Ovary (tissue), 10 donors: ENCODE measurements at places on chromosomes 2 and 18. TPM values are rescaled to one million over a fixed set of nuclear protein-coding genes. Genes with fewer than 3 reads are reported as not detected.

GRCh38 chr18:48947092-48947491 is 3.7 kb downstream of the SMAD7 start:
- no peaks in the 10 kb centered on the region for H3K36me3 ChIP-seq
- H3K27me3 ChIP-seq: no peaks in the 10 kb centered on the region
- DNase-seq: no peak
- H3K27ac ChIP-seq: peak overlapping the region; percentile 2
- peaks cover 27% of the 10 kb centered on the region for H3K4me1 ChIP-seq

The TEX44 gene
- not detected for total RNA-seq

DNA sequence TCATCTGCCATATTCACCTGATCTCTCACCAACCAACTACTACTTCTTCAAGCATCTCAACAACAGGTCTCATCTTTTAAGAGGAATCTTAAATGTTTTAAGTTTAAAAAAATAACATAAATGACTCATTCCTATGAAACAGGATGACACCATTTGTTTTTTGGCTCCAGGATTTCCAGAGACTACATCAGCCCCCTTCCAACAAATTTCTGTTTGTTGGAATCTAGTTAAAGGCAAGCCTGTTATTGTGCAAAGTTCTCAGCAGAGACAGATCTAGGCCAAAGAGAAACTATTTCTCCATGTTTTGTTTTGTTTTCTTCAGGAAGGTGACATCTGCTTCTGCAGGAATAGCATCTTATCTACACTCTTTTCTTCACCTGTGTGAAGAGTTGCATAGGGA is 204.8 kb upstream of the SH3BP4 start:
- no peaks in the 10 kb centered on the region for H3K27me3 ChIP-seq
- no peak overlapping the region for H3K27ac ChIP-seq
- no peak overlapping the region for H3K4me3 ChIP-seq
- no peaks in the 10 kb centered on the region for H3K36me3 ChIP-seq
- H3K4me1 ChIP-seq: no peaks in the 10 kb centered on the region
- DNase-seq: no peak

GRCh38 chr2:138881126-138881525 is 100.9 kb upstream of the NXPH2 start:
- H3K4me3 ChIP-seq: no peak overlapping the region
- H3K27ac ChIP-seq: no peak overlapping the region
- no peaks in the 10 kb centered on the region for H3K36me3 ChIP-seq
- no peaks in the 10 kb centered on the region for H3K27me3 ChIP-seq

DNA sequence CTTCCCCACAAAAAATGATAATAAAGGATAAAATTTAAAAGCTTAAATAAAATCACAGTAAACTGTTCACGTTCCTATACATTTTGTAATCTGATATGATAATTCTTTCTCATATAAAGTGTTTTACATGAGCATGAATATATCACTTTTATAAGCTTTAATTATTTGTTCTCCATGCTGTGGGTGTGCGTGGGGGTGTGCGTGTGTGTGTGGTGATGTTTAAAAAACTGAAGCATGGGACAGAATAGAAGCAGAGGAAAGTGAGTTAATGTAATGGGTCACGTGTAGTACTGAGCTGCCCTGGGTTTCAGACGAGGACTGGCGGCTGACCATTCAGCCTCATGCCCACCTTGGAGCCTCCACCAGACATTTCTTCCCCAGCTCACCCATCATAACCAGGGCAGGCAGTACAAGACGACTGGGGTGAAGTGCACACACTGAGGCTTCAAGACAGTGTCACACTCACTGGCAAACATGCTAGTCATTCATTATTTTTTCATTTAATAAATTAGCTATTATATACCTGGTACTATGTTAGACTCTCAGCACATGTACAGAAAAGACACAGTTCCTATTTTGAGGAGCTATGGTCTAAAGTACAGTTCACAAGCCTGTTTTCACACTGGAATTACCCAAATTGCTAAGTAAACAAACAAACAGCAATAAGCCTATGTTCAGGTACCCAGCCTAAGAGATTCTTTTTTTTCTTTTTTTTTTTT is 97.2 kb upstream of the LPIN2 start:
- H3K27ac ChIP-seq: no peak overlapping the region
- no peak for DNase-seq
- no peaks in the 10 kb centered on the region for H3K36me3 ChIP-seq
- H3K4me3 ChIP-seq: no peak overlapping the region

DNA sequence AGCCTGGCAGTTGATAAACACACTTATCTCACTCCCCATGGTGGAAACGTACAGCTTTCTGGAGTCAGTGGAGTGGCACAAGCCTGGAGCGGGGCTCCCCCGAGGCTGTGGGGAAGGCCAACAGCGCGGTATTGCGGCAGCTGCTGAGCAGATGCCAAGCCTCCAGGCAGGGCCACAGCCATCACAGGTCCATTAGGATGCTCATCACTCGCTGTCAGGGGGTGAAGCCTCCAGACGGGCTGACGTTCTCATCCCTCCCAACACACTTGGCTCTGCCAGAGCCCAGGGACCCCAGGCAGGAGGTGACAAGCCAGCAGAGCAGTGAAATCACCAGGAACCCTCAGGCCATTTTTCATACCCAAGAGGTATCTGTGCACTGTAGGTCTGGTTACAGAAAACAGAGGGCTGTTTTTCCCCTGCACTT is 529.2 kb upstream of the KLHL29 start:
- no peak overlapping the region for H3K27ac ChIP-seq
- no peaks in the 10 kb centered on the region for H3K36me3 ChIP-seq
